ENCODE measurements at places on chromosomes 12 and 14.
A peak's percentile ranks its signal among the peaks of the same experiment; 100 is the strongest.

- no peak for DNase-seq
Observed at GRCh38 chr12:71691504-71692129, 5.7 kb downstream of the TMEM19 start.

- no peak for DNase-seq
Observed at GRCh38 chr14:58091883-58092630, 60.0 kb downstream of the ARMH4 start.

DNA sequence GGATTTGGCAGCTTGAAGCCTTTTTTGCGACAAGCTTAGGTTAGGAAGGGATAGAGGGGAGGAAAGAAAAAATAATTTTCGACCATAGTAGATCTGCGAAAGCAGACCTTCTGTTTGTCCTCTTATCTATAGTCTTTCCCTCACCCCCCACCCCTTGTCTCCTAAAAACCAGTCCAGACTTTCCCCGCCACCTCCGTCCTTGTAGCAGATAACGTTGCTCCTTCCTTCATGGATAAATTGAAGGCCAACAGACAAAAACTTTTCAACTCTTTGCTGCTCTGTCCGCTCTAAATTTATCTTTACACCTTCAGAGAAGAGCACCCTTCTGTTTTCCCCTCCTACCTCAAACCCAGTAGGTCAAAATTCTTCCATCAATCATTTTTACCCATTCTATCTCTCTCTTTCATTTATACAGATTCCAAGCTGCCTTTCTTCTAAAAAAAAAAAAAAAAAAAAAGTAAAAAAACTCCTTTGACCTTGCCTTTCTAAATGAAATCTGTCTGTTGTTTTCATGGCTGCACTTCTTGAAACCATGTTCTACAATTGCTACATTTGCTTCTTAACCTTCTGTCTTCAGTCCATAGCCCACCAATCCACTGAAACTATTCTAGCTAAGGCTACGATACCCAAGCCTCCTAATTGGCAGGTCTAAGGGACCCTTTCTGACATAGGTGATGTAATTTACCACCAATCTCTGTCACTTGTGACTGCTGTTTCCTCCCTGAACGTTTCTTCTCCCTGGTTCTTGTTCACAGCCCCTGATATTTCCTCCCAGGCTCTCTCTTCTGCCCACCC is 11.1 kb upstream of the NEMF start:
- DNase-seq: no peak

DNA sequence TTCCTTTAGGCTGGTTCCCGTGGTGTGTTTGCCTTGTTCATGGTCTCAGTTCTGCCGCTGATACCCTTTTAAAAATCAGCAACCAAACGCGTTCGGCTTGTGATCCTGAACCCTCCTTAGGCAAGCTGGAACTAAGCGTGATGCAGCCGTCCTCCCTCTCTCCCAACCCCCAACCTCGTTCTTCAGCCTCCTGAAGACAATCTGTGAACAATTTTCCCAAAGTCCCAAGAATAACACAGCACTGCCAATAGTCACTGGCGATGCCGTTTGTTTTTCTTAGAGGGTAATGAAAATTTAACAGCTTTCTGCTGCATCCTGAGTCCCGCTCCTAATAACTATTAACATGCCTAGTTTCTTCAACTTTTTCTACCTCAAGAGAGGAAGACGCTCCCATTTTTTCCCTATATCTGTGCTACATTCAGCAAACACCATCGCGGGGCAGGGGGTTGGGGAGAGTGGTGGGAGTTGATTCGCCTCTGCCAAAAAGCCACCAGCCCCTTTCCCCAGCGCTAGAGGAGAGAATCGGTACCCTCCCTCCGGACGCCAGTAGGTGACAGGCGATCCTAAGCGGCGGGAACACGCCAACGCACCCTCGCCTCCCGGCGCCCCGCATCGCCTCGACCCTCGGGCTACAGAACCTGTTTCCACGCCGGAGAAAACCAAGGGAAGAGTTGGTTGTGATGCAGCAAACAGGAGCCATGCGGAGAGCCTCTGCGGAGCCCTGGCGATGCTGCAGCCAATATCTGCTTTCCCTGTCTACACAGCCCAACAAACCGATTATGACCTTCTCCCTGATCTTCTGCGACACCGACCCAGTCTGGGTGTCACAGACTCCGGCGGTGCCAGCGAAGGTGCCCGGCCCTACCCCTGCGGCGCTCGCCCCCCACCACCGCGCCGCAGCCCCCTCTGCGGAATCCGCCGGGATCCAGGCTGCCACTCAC is 752 bp downstream of the PRICKLE1 start:
- DNase-seq: no peak

DNA sequence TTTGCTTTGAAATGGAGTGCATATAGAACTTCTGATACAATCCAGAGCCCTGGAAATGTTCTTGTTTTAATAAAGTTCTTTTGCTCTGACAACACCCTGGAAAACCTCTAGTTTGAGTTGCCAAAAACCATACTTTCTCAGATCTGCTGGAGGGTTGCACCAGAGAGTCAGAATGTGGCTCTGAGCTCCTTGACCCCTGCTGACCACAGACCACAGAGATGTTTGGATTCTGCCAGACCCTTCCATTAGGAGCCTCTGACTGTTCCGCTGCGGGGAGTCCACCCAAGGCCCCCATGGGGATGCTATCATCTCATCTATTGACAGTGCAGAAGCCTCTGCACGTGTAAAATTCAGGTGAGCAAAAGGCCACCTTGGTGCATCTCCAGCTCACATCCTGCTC is 332.6 kb downstream of the GLT1D1 start:
- no peak for DNase-seq

DNA sequence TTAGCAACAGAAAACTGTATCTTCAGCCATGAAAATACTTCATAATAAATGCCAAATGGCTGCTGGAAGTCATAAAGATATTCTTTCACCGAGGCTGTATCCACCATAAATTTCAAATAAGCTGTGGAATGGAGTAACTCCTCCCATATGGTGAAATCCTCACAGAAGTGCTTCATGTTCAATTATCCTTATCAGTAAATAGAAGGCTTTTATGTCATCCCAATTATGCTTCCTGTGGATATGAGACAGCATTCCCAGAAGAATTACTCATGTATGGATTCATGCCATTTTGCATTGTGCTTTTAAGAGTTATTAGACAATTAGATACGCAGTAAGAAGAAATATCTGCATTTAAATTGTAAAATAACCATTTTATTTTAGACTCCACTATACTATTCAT is 99.0 kb downstream of the RTN1 start:
- DNase-seq: no peak

- DNase-seq: no peak
Observed at GRCh38 chr14:106003351-106003750, 477.0 kb downstream of the TMEM121 start.

DNA sequence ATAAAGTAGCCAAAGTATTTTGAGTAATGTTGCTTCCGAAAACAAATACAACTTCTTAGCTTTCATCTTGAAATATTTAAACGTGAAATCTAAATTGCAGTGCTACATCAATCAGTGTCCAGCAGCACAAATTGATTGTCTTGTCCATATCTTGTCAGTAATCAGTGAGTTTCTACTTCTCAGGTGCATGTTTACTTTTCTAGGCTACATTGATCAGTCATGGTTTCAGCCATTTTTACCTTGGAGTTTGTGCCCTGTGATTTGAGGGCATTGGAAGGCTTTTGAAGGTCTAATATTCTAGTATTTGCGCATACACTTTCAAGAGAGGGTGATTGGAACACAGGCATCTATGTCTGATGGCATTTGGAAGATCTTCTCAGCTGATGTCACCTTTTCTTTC is 12.4 kb downstream of the RMST start:
- no peak for DNase-seq

- DNase-seq: no peak
Observed at GRCh38 chr12:132588821-132589669, 21.3 kb downstream of the LRCOL1 start.

DNA sequence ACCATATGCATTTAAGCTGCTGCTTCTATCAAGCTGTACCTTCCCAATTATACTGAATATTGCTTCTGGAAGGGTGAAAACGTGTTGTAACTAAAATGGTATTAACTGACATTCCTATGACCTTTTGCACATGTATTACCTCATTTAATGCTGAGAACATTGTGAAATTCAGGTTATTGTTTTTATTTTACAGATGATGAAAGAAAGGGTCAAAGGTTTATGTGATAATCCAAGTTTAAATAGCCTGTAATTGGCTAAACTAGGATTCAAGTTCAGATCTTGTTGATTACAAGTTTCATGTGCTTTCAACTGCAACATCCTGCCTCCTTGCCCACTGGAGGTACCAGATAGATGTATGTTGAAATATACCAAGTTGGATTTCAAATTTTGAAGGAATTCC is 433.3 kb upstream of the PRICKLE1 start:
- no peak for DNase-seq

- DNase-seq: no peak
Observed at GRCh38 chr14:94903883-94904282, 134.0 kb upstream of the GSC start.

DNA sequence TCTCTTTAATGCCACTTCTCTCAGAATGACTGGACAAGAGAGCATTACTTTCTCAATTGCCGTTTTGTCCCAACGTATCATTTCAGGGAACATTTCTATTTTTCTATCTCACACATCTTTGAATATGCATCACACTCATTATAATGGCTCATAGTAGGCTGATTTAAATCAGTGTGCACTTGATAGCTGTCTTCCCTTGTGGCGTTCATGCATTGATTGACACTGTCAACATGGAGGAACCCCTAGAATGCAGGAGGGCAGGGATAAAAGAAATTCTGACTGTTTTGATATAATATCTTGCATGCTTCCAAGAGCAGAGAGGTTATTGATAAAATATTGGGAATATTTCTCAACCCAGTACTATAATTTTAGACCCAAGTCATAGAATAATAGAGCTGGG is 1528.9 kb upstream of the FLRT2 start:
- DNase-seq: no peak

- no peak for DNase-seq
Observed at GRCh38 chr12:108815875-108816594, 41.3 kb downstream of the SSH1 start.

DNA sequence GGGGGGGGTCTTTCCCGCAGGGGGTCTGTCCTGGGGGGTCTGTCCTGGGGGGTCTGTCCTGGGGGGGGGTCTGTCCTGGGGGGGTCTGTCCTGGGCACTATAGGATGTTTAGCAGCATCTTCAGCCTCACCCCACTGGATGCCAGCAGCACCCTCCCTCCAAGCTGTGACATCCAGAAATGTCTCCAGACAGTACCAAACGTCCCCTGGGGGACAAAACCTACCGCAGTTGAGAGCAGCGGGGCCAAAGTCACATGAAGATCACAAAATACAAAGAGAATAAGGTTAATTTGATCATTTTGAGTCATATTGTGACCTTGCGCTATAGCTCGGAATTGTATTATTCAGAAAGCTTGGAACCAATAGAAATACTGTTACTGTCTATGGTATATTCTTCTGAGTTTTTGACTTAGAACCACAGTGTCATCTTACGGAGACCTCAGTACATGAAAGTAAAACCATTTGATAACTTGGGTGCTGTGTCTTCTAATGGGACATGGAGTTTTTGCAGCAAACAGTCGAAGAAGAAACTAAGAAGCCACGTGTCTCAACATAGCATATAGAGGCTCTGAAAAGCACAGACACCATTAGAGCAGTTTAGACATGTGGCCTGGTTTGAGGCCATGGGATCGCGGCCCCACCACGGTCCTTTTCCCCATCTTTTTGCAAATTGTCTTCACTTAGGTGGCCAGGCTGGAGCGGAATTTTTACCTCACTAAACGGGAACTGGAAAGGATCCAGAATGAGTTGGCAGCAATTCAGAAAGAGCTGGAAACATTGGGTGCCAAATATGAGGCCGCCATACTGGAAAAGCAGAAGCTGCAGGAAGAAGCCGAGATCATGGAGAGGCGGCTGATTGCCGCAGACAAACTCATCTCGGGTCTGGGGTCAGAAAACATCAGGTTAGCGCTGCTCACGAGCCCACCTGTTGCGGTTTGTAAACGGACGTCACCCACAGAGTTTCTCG is 59.9 kb downstream of the CCDC92 start:
- DNase-seq: no peak

GRCh38 chr14:65382586-65382985 is 29.9 kb upstream of the FUT8 start:
- no peak for DNase-seq

- no peak for DNase-seq
Observed at GRCh38 chr14:24699052-24699451, 65.1 kb upstream of the GZMB start.

DNA sequence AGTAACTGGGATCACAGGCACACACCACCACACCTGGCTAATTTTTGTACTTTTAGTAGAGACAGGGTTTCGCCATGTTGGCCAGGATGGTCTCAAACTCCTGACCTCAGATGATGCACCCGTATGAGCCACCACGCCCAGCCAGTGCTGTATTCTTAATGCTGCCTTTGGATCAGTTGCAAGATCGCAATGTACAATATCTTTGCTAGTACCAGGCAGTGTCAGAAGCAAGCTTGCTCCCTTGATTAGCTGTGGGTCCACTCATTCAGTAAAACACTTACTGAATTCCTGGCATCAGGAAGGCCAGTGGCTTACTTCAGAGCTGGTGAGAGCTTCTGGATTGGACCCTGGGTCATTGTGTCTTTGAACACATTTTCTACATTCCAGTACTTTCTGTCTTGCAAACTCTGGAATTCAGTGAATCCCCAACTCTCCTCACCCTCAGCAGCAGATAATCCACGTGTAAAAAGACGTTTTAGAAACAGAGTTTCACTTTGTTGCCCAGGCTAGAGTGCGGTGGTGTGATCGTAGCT is 1183.7 kb downstream of the AACS start:
- no peak for DNase-seq

- DNase-seq: peak; percentile 85
Observed at GRCh38 chr14:58898655-58899316, 261.0 kb downstream of the DACT1 start.

GRCh38 chr14:74491956-74492775 is 939 bp downstream of the NPC2 start:
- no peak for DNase-seq

GRCh38 chr14:96047101-96047500 is 7.9 kb downstream of the C14orf132 start:
- DNase-seq: no peak

DNA sequence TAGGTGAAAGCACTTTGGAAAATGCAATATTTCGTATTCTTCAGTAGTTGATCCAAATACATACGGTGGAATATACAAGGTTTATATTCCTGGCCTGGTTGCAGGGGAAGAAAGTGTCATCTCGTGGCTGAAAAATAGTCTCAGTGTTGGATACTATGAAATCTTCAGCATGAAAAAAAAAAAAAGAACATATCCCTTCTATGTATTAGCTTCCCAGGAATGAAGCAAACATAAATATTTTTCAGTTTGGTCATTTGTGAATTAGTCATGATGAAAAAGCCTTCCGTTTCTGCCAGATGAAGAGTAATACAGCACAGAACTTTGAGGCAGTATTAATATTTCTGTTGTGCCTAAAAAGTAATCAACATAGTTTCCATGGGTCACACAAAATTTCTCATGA is 36.7 kb downstream of the FLRT2 start:
- peak; percentile 49 for DNase-seq

- DNase-seq: no peak
Observed at GRCh38 chr14:38788060-38788459, 315.0 kb downstream of the SEC23A start.

GRCh38 chr12:8052679-8053078 is 13.5 kb downstream of the C3AR1 start:
- DNase-seq: no peak

Data from skeletal muscle cell (primary cell).